NCI-H187 (cell line): ENCODE measurements at places on chromosomes 7 and 10.

DNA sequence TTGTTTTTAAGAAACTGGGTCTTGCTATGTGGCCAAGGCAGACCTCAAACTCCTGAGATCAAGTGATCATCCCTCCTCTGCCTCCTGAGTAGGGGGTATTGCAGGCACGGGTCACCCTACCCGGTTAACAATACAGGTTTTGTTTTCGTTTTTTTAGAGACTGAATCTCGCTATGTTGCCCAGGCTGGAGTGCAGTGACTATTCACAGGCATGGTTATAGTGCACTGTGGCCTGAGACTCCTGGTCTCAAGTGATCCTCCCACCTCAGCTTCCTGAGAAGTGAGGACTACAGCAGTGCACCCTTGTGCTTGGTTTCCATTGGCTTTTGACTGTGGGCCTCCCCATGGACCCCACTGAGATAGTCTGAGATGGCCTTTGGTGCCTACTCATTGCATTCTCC is 3.8 kb upstream of the TRIM24 start:
- no peak for DNase-seq

- DNase-seq, result no peak
Measured at GRCh38 chr7:46963719-46964118, 618.2 kb downstream of the TNS3 start.

GRCh38 chr10:14820010-14820774 is 17.6 kb downstream of the CDNF start:
- DNase-seq, result no peak

- DNase-seq, result no peak
Measured at GRCh38 chr10:122821808-122822207, 23.8 kb downstream of the CUZD1 start.

DNA sequence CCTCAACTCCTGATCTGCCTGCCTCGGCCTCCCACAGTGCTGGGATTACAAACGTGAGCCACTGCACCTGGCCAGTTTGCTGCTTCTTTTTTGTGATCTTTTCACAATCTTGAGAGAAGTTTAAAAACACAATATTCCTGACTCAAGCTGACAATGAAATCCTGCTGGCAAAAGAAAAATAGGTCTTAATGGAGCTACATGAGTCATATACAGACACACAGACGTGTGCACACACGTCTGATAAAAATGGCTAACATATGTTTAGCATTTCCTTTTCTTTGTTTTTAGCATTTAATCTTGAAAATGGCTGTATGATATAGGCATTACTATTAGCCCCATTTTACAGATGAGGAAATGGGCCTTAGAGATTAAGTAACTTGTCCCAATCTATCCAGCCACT is 29.4 kb upstream of the RAB18 start:
- DNase-seq, result no peak

DNA sequence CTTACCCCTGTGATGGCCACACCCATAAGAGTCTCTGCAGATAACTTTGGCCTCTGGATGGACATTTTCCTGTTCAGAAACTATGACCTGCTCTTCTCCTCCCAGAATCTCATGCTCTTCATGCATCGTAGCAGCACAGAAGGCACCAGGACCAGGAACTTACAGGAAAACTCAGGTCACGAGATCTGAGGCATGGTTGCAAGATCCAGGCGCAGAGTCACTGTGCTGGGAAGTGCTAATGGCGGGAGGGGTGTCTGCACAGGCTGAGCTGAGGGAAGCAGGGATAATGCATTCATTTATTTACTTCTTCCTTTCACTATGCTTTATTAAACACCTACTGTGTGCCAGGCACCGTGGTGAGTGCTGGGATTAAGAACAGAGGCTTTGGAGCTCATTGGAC is 48.2 kb upstream of the LOXL4 start:
- DNase-seq, result no peak

DNA sequence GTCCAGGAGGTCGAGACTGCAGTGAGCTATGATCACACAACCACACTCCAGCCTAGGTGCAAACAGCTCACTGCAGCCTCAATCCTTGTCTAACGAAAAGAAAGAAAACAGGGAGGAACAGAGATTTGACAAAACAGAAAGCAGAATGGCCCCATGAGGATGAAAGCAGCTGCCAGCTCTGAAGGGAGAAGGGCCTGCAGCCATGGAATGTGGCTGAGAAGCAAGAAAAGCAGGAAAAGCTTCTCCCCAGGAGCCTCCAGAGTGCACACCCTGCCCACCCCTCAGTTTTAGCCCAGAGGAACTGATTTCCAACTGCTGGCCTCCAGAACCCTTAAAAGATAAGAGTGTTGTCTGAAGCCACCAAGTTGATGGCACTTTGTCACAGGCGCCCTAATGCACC is 13.0 kb downstream of the ESYT2 start:
- no peak for DNase-seq

DNA sequence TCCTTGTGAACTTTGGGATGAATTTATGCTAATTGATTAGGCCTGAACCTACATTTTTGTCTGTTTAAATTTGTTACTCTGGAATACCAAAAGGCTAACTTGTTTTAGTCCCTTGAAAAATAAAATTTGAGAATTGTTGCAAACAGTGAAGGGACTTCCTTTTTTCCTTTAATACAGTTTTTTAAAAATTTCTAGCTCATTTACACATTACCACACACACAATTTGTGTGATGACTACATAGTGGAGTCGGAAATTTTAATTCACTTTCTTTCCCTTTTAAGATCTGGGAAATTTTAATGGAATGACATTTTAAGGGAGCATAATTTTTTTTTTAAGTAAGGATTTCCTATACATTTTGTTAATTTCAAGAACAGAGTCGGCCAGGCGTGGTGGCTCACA is 8.6 kb upstream of the TMEM236 start:
- DNase-seq, result no peak

GRCh38 chr10:60429084-60429849 is 39.6 kb upstream of the ANK3 start:
- DNase-seq, result no peak

DNA sequence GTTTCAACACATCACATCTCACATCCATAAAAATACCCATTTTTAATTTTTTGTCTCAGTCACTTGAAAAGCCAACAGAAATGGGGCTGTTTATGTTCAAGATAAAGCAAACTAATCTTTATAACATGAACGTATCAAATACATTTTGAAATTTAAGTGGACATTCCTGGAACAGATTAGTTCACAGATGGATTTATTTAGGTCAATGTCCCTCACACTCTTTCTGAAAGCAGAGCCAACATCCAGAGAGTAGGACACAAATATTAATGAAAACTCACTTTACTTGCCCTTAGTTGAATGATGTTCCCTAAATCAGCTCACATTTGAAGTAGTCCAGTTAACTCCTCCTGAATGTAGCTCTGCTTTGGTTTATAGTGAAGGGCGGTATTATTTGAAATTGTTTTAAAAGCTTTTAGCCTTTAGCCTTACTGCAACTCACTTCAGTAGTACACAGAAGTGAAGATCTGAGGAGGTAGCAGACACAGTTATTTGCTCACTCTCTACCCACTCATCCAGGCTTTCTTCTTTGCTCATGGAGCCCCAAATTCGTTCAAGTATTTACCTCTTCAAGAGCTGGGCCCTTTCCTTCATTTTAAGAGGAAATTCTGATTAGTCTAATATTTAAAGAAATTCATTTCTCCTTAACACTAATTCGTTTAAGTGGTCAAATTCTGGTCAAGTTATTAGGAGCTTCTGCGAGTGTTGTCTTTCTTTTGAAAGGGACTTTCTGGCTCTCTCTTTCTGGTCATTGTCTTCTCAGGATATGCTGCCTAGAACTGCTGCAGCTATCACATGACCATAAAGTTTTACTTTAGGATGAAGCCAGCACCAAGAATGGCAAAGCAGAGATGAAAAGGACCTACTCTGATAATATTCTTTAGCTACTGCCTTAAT is 180.6 kb upstream of the AGR3 start:
- no peak for DNase-seq

DNA sequence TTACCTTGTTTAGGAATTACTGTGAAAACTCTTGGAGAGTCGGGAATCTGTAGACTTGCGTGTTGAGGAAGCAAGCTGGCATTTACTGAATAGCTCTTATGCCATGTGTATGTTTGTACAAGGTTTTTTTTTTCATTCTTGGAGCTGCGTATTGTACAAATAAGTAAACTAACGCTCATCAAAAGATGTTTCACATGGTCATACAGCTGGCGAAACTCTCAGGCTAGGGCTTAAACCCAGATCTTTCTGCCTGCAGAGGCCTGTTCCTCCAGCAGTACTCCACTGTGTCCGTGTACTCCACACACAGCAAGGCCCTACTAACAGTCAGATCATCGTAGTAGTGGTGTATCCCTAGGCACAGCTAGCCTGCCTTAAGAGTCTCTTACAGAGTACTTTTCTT is 7.4 kb downstream of the EDRF1 start:
- DNase-seq, result no peak

DNA sequence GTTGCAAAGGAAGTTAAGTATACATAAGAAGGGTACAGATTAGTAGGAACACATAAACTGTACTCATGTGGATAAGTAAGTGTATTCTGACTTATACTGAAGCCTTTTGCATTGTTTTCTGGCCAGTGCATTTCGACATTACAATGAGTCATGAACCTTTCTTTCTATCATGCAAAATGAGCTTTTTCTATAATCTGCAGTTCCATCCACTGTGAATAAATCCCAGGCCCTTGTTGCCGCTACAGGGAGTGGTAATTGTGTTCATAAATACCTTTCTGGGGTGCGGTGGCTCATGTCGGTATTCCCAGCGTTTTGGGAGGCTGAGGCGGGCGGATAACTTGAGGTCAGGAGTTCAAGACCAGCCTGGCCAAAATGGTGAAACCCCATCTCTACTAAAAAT is 858.3 kb downstream of the GRM8 start:
- DNase-seq, result no peak

GRCh38 chr7:36905841-36906240 is 181.5 kb upstream of the AOAH start:
- DNase-seq, result no peak

DNA sequence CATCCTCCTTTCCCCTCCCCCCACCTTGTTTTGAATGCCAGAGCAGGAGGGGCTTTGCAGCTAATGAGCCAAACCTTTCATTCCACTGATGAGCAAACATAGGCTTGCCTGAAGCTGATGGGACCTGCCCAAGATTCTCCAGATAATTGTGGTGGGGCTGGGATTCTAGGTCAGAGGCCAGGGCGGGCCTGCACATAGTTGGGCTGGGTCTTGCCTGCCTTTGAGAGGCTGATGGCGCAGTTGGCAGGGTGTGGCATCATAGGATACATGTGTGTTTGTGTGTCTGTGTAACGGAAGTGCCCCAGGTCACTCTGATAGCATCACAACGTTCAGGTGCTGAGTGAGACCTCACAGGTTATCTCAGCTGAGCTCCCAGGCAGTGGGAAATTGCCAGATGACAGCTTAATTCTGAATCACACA is 22.9 kb downstream of the BTBD16 start:
- DNase-seq, result no peak

GRCh38 chr10:110304394-110304779 is 333 bp downstream of the SMNDC1 start:
- DNase-seq, result no peak

GRCh38 chr10:119608316-119609155 is 11.8 kb upstream of the TIAL1 start:
- DNase-seq, result no peak

- DNase-seq, result peak; percentile 78
Measured at GRCh38 chr7:137985897-137986251, 16.0 kb downstream of the CREB3L2 start.

DNA sequence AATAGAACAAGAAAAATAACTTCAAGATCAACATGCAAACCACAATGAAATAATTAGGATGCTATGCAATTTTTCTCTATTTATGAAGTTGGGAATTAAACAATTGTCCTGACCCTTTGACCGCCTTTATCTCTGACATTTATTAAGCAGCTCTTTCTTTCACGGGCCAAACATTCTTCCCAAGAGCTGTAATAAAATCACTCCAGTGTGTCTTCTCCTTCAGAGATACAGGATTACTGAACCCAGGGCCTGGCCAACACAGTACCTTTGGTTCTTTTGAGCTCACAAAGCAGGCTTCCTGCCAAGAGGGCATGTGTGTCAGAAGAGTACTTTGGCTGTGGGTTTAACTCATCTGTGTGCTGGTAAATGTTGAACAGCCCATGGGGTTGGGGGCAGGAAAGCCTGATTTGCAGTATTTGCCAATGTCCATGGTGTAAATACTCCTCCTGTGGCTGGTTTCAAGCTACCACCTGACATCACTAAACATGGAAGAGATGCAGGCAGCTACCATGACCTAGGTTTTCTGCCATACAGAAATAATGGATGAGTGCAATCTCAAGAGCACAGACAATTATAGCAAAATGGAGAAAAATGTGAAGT is 121.7 kb downstream of the FANK1 start:
- no peak for DNase-seq

GRCh38 chr7:26167303-26167934 is 15.4 kb downstream of the NFE2L3 start:
- DNase-seq, result no peak

GRCh38 chr10:129476431-129476830 is 9.4 kb downstream of the MGMT start:
- DNase-seq, result no peak

- no peak for DNase-seq
Measured at GRCh38 chr7:118245267-118246040, 20.9 kb downstream of the ANKRD7 start.

GRCh38 chr7:40536421-40536820 is 401.6 kb downstream of the SUGCT start:
- DNase-seq, result no peak

DNA sequence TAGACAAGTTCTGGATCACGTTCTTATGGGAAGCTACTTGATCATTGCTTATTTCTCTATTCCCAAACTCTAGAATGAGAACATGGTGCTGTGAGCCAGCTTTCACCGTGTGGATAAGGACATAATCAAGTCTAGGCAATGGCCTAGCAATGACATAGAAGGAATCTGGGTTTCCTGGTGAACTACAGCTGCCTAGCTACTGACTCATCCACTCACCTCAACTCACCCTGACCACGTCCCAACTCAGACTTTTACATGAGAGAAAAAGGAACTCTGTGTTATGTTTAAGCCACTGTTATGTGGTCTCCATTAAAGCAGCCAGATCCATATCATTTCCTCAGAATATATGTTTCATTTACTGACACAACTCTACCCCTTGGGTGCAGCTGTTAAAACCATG is 18.8 kb upstream of the MET start:
- DNase-seq, result no peak

DNA sequence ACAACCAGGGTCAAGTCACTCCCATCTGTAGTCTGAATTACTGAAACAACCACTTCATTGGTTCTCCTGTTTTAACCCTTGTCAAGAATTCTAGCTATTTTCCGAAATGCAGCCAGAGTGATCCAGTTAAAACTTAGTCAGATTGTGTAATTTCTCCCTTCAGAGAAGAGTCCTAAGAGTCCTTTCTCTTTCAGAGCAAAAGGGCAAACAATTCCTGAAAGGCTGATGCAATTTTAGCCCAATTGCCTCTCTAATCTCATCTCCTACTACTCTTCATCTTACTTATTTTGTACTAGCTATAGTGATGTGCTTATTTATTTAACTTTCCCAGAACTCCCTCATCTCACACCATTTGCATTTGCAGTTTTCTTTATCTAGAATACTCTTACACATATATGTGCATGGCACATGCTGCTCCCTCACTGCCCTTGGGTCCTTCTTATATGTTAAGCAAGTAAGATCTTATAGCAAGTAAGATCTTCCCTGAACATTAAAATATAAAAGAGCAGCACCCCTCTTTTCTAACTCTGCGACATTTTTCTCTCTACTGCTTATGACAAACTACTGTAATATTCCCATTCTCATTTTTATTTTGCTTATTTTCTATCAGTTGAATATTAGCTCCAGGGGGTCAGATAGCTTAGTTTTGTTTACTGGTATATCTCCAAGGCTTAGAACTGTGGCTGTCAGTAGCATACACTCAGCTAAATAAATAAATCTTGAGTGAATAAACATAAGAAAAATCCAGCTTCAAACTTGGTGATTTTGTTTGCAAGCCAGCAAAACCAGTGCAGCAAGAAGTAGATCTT is 44.6 kb downstream of the HGF start:
- DNase-seq, result no peak

- DNase-seq, result no peak
Measured at GRCh38 chr7:2513702-2514101, 5.9 kb upstream of the LFNG start.
